NCI-H1092 (cell line): ENCODE measurements at places on chromosomes 12 and 14.

DNA sequence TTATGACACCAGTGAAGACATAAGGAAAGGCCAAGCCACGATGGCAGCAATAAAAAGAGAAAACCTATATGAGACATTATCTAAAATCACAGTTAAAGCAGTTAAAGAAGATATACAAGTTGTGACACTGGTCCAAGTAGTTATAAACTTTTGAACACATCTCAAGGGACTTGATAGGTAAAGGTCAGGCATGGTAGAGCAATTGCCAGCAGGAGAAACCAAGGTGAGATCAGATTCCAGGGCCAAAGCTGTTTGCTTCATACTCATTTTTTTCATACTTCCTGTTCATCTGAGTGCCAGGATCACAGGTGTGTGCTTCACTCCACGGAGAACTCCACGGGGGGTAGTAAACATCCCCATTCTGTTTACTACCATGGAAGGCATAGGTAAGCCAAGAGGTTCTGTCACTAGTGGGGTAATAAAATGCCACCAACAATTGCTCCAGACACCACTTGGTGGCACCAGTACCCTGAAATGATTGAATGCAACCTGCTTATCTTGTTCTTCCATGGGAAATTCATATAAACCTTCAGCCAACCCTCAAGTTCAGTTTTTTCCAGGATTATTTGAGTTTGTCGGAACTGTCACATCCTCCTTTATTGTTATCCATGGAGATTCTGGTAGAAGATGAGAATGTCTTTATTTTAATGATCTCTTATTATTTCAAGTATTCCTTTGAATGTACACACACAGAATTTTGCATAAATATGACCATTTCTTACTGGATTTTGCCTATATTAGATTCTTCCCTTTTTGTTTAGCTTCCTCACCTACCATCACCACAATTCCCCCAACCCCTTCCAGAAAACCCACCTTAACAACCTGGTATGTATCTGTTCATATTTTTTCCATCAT, 59.2 kb upstream of the TSPAN8 start:
- DNase-seq: peak; percentile 13

DNA sequence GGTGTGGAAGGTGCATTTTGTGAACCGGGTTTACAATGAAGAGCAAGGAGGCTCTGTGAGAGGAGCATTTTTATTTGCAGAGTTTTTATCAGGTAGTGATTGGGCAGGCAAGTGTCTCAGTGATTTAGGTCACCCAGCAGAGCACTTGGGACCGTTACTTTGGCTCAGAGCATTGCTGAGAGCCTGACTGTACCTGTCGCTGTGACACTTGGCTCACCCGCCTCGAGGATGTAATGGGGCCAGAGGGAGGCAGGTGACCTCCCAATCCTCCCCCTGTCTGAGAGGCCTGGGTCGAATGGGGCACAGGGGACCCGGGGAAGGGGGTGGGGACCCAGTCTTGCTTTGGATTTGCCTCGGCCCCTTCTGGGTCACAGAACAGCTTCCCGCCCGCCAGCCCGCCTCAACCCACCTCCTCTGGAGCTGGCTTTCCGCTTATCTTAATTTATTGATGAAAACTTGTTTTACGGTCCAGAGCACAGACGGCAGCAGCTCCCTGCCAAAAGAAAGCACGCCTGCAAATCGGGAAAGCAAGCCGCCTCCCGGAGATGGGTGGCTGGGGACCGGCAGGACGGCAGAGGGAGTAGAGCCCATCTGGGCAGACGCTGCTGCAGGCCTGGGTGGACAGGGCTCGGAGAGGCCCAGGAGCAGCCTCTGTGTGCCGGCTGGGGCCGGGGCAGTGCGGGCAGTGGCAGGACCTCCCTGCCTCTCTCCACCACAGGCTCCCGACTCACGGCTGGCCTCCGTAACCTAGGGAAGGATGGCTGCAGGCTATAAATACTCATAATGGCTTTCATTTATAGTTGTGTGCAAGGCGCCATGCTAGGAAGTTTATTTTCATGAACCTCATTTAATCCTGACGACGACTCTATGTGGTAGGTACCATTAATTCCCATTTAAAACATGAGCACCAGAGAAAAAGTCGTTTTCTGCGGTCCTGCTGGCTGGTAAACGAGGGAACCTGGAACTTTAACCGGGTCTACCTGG, 187.1 kb downstream of the TSPAN9 start:
- DNase-seq: no peak

GRCh38 chr12:46946137-46946536, 120.3 kb upstream of the SLC38A4 start:
- no peak for DNase-seq

GRCh38 chr12:3496957-3497356, 6.0 kb downstream of the PRMT8 start:
- peak; percentile 27 for DNase-seq

DNA sequence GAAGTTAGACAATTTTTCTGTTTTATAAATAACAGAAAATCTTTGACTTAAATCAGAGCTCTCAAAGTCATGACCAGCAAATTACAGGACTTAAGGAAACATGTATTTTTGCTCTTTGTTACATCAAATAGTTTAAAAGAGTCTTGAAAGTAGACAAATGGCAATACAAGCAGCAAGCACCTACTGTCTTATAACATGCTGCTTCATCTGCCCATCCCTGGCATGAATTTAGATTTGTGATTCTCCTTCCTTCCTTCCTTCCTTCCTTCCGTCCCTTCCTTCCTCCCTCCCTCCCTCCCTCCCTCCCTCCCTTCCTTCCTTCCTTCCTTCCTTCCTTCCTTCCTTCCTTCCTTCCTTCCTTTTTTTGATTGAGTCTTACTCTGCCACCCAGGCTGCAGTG, 715.6 kb upstream of the FLRT2 start:
- DNase-seq: no peak

DNA sequence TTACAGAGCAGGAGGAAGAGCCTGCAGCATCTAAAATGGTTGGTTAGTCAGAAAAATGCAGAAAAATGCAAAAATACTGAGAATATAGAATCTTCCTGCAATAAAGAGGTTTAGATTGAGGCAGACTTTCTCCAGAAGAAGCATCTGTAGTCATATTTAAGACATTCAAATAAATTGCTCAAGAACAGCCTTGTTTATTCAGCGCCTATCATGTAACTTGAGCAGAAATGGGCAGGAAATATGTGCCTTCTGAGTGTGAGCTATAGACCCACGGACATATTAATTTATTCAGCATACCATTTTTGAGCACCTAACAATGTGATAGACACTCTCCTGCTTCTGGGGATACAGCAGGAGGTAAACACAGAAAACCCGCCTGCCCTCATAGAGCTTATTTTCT, 102.0 kb upstream of the HIF1A start:
- DNase-seq: no peak

- DNase-seq: no peak
These were observed 163.5 kb downstream of the VRK1 start for GRCh38 chr14:96960598-96961116.

GRCh38 chr12:5268424-5269210, 163.3 kb upstream of the NTF3 start:
- no peak for DNase-seq

GRCh38 chr12:40829738-40830144, 137.5 kb downstream of the CNTN1 start:
- DNase-seq: no peak
